GM23338 (cell line): ENCODE measurements at places on chromosomes 16 and 17. TPM values are rescaled to one million over a fixed set of nuclear protein-coding genes. Genes with fewer than 3 reads are reported as not detected.

DNA sequence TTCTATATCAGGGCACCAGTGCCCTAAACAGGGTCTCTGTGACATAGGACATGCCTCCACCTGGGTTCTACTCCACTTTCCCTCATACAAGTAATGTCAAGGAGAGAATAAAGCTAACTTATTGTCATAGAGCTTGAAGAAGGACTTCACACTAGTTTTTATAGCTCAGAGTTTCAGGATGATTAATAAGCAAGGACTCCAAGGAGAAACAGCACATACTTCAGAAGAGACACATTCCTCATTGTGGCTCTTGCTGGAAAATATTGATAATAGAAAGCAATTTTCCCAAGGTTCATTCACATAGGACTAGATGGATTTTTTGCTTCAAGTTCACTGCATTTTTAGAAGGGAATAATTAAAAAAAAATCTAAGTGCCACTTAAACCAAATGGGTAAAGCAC lies 133.3 kb downstream of the CA10 start:
- no peak for DNase-seq

DNA sequence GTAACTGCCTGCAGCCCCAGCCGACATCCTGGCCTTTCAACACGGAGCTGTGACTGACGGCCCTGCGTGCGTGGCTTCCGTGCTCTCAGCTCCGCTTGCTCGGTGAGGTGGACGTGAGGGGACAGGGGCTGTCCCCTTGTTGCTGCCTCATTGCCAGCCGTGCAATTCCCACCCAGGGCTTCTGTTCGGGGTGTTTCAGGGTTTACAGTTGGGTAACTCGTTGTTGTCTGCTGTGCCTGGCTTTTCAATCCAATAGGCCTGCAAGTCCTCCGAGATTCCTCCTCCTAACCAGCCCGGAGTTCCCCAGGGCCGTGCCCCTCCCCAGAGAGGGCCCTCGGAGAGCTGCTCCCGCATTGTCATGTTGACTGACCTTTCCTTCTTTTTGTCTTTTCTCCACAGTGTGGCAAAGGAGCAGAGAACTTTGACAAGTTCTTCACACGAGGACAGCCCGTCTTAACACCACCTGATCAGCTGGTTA lies 31.4 kb upstream of the CACNG5 start:
- DNase-seq, result peak; percentile 69

- DNase-seq, result no peak
Observed at GRCh38 chr17:67411397-67411796, 34.3 kb downstream of the PITPNC1 start.

DNA sequence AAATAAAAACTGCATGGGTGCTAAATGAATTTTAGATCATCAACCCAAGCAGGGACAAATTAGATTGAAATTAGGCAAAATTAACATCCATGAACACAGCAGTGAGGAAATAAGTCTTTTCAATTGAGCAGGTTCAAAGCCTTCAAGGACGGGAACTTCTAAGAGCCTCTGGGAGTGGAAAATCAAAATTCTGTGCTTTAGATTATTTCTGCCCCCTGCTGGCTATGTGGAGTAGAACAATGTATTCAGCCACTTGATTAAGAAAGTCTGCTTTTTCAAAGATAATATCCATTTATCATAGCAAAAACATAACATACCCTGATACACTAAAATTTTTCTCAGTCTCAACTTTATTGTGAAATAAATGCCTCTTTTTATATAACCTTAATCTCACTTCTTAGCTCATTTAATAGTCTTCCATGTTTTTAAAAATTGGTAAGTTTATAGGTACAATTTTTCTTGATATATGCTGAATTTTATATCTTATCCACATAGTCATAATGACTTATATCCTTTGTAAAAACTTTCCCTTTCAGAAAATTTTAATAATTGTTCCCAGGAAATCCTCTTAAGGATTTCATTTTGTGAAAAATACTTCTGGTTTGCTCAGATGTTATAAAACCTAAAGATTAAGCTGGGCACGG lies 28.1 kb upstream of the NOL11 start:
- DNase-seq, result peak; percentile 86

DNA sequence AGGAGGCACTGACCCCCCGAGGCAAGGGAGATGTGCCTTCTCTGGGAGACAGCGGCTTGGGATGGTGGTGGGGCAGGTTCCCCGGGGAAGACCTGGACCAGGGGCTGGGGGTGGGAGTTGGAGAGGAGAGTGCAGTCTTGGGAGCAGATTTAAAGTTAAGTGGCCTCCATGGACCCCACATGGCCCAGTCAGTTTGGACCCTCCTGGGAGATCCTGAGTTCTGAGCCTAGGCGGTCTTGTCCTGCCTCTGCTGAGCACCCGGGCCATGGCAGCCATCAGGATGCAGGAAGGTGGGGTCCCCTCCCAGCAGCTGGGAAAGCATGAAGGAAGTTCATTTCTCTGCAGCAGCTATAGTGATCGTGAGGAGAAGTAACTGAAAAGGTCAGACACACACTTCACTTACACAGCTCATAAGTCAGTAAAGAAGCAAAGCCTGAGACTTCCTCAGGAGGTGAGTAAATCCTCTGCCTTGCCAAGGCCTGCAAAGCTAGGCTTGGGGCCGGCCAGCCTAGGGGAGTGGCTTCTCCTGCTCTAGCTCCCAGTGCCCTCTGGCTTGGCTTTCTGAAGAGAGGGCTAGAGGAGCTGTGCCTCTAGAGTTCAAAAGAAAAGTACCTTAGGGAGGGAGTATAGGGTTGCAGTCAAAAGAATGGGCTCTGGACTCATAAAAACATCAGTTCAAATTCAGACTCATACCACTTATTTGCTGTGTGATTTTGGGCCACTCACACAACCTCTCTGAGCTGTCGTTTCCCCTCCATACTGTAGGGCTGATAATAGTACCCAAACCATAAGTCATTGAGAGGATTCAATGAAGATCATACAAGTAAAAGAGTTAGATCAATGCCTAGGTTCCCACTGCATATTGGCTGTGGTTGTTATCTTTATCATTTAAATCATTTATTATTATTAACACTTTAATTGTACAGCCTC lies 31.0 kb upstream of the C16orf78 start:
- no peak for DNase-seq

- peak; percentile 92 for DNase-seq
Observed at GRCh38 chr16:88941913-88942909, 34.8 kb downstream of the CBFA2T3 start.

GRCh38 chr16:27238016-27238587 lies 30.5 kb downstream of the NSMCE1 start:
- no peak for DNase-seq

- no peak for DNase-seq
Observed at GRCh38 chr17:56203430-56203829, 50.2 kb downstream of the ANKFN1 start.

GRCh38 chr16:47995354-47995753 lies 160.4 kb downstream of the ABCC12 start:
- DNase-seq, result no peak

GRCh38 chr17:79114458-79115301 lies 40.1 kb downstream of the ENGASE start:
- no peak for DNase-seq

- DNase-seq, result no peak
Observed at GRCh38 chr17:72906306-72906705, 186.2 kb downstream of the SLC39A11 start.

DNA sequence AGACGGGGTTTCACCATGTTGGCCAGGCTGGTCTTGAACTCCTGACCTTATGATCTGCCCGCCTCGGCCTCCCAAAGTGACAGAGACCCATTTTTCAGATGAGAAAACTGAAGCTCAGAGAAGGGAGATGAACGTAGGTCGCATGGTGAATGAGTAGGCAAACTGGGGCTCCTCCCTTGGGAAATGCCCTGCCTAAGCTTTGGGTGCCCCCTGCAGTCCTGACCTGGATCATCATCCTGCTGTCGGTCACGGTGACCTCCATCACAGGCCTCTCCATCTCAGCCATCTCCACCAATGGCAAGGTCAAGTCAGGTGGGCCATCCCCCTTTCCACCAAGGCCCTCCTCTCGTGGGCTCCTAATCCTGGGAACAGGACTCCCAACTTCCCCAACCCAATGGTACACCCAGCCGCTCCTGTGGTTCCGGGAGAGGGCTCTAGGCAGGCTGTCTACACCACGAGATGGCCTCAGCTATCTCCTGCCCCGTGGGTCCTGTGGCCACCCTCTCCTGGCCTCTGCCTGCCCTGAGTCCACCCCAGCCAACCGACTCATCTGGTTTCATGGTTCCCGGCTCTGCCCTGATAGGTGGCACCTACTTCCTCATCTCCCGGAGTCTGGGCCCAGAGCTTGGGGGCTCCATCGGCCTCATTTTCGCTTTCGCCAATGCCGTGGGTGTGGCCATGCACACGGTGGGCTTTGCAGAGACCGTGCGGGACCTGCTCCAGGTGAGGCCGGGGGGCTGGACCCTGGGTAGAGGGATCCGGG lies 4.7 kb downstream of the SLC12A3 start:
- DNase-seq, result peak; percentile 75

DNA sequence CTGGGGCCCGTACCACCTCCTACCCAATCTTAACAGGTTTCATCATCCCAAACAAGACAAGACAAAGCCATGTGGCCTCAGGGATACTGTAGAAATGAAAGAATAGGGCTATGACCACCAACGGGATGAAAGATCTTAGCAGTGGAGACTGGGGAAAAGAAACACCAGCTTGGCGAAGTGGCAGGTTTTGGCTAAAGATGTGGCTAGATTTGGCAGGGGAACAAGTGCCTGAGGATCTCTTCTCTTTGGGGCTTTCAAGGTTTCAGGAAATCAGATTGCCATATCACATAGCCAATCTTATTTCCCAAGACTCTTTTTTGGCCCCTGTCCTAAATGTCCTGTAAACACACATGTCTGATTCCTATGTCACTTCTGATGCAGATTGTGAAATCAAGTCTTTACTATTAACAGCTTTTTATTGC lies 6.9 kb downstream of the KRT24 start:
- DNase-seq, result no peak

DNA sequence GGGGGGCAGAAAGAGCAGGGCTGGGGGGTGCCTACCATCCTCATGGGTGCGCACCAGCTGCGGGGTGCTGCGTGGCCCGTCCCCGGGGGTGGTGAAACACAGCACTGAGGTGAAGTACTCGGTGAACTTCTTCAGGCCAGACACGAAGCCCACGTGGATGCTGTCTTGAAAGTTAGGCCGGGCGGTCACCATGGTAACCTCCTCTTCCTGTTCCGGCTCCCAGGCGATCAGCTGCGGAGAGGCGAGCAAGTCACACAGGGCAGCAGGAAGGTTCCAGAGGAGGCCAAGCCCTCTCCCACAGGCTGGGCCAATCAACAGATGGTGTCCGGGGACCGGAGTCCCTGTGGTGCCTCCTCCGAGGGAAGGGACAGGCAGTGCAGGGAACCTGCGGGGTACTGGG lies 90.1 kb upstream of the CDC42EP4 start:
- peak; percentile 81 for DNase-seq

DNA sequence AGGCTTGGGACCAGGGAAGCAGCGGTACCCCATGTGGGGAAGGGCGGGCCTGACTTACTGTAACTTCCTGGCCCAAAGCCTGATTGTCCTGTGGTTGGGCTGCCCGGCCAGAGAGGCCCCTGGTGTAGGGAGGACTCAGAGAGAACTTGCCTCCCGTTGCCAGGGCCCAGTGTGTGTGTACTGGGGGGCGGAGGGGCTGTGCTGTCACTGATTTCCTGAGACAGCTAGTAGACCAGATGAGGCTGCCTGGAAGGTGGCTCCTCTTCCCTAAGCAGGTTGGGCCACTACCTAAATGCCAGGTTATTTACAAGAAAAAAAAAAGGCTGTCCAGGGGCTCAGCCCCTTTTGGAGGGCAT lies 16.7 kb downstream of the SOCS3 start:
- DNase-seq, result peak; percentile 72

DNA sequence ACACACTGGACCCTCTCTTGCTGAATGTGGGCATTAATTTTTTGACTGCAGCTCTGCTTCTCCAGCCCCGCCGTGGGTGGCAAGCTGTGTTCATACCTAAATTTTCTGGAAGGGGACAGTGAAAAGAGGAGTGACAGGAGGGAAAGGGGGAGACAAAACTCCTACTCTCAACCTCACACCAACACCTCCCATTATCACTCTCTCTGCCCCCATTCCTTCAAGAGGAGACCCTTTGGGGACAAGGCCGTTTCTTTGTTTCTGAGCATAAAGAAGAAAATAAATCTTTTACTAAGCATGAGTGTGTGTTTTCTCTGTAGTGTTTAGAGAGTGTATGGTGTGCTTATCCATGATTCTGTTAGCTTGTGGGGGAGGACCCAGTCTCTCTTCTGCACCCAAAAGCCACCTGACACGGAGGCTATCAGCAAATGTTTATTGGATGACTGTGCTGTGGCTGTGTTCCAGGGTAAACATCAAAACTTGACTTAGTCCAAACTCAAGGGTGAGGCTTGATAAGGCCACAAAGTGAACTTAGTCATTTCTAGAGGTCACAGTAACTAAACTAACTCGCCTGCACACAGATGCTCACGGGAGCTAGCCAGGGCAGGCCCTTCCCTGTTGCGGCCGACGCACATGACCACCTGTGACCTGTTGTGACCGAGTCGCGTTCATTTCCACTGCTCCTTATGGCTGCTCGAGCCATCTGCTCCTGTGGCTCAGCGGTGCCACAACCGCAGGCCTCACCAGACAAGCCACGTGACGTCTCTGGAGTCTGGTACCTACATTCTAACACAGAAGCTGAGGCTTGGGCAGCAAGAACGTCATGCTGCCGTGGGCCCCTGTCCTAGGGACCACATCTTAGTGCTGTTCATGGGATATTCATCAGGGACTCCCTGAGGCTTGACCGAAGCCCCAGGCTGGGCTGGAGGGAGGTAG lies 9.8 kb upstream of the MED11 start:
- no peak for DNase-seq

- no peak for DNase-seq
Observed at GRCh38 chr17:80717720-80718083, 173.1 kb downstream of the RPTOR start.

- no peak for DNase-seq
Observed at GRCh38 chr17:49779156-49779738, 9.2 kb upstream of the KAT7 start.

DNA sequence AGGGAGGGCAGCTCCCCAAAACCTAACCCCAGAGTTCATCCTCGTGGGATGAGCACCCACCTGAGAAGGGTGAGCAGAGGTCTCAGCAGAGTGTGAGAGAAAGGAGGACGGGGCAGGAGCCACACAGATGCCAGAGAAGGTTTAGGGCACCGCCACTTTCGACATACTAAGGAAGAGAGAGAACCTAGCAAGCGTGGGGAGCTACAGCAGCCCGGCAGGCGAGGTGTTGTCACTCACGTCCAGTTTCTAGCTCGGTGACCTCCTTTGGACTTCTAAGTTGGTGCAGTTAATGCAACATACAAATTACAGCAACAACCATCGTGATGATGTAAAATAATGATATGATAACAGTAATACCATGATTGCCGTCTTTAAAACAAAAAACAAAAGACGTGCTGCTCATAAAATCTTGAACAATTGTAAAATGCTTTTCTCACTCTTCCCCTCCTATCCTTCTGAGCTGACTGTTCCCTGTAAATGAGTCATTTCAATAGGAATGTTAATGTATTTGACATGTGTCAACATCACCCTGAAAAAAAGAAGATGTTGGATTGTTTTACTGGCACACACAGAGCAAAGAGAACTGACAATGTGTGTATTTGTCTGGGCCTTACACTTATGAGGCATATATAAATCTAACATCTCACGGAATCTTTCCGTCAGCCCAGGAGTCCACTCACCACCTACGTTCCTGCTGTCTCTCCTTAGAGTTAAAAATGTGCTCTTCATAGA lies 158.2 kb upstream of the MAF start:
- no peak for DNase-seq

AANAT gene
- 0.28 and 1.3 TPM in 2 replicates for total RNA-seq

EFNB3 gene
- total RNA-seq, result 7.7 and 11.5 TPM in 2 replicates

ZFHX3 gene
- total RNA-seq, result 0.74 and 1.0 TPM in 2 replicates

HSD17B2 gene
- total RNA-seq, result not detected in 2 replicates

CACNG3 gene
- 0.12 TPM in 1 of 2 replicates, not detected in the other for total RNA-seq

ZPBP2 gene
- total RNA-seq, result not detected in 2 replicates

CEP295NL gene
- 0.62 and 0.69 TPM in 2 replicates for total RNA-seq

LITAFD gene
- not detected in 2 replicates for total RNA-seq

SNAI3 gene
- total RNA-seq, result 19.2 and 19.4 TPM in 2 replicates

RAD51D gene
- total RNA-seq, result 11.0 and 13.2 TPM in 2 replicates

TOM1L1 gene
- total RNA-seq, result 58.0 and 68.0 TPM in 2 replicates
